ENCODE measurements at places on chromosomes 4 and X.

DNA sequence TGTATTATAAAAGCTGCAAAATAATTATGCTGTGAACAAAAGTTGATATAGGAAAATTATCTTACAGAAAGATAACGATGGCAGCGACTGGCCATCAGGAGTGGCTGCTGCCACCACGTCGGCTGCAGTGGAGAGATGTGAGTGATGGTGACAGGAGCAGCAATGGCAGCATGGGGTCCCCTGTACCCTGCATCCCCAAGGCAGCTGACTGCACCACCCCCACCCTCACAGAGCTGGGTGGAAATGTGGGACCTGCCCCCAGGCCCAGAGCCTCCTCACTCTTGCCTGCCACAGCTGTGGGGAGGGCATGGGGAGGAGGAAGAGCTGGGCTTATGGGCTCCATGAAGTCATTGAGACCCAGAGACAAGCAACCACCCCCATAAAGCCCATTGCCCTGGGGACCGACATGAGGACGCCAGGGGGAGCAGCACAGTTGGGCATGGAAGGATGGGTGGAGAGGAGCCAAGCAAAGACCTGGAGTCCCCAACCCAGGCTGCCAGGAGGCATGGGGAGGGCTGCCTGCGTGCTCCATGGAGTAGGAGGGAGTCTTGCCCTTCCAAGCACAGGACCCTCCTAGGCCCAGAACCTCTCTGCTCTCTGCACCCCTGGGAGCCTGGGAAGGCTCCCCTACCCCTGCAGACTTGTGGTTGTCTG, 1090.5 kb downstream of the PCDH18 start:
- DNase-seq: no peak

DNA sequence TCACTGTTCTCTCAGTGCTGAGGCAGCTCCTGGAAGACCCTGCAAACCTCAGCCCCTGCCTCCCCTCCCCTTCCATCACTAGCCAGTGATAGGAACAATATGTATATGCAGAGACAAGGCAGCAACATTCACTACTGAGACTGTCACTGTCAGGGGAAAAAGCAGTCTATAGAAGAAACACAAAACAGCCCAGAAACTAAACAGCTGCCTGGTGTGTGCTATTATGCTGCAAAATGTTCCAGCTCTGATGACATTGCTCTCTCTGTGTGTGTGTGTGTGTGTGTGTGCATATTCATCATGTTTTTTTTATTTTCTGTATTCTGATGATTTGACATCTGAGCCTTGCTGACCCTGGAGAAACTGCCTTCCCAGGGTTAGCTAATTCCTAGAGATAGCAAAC, 147.2 kb downstream of the SPATA18 start:
- DNase-seq: no peak

GRCh38 chr4:133694416-133694815, 507.2 kb downstream of the PABPC4L start:
- no peak for DNase-seq

GRCh38 chrX:78357342-78358055, 30.1 kb upstream of the CYSLTR1 start:
- no peak for DNase-seq
